Keratinocyte (primary cell): ENCODE measurements at places on chromosomes 3 and 15.

DNA sequence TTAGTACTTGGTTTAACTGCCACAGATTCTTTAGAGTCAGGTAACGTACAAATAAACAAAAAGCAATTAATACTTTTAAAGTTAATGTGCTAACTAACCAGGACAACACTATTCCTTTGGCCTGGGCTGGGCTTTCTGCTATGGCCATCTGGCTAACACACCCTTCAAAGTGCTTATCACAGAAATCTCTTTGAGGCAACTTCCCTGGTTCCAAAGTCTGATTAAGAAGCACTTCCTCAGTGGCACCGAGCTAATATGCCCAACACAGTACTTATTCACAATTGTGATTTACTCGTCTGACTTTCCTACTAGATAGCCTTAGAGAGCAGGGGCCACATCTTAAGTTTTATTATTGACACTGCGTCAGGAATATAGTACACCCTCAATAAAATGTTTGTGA is 191.4 kb downstream of the MEIS2 start:
- no peak overlapping the region for H3K4me3 ChIP-seq
- no peak for DNase-seq
- H3K27ac ChIP-seq: no peak overlapping the region
- H3K27me3 ChIP-seq: no peaks in the 10 kb centered on the region

DNA sequence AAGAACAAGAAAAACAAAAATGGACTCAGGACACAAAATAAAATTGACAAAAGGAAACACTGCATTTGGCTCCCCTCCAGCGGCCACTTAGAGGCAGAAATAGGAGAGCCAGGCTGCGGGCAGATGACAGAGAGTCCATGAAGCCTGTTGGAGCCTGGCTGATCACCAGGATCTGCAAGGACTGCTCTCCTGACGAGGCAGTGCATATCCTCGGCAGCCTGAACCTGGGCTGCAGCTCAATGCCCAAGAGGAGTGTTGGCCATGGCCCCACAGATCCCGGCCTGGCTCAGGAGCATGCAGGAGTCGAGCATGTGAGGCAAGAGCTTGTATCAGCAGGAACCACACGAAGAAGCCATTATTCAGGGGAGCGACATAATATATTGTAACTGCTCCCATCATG is 199.8 kb downstream of the STT3B start:
- no peak overlapping the region for H3K4me3 ChIP-seq
- no peaks in the 10 kb centered on the region for H3K27me3 ChIP-seq
- no peak for DNase-seq

DNA sequence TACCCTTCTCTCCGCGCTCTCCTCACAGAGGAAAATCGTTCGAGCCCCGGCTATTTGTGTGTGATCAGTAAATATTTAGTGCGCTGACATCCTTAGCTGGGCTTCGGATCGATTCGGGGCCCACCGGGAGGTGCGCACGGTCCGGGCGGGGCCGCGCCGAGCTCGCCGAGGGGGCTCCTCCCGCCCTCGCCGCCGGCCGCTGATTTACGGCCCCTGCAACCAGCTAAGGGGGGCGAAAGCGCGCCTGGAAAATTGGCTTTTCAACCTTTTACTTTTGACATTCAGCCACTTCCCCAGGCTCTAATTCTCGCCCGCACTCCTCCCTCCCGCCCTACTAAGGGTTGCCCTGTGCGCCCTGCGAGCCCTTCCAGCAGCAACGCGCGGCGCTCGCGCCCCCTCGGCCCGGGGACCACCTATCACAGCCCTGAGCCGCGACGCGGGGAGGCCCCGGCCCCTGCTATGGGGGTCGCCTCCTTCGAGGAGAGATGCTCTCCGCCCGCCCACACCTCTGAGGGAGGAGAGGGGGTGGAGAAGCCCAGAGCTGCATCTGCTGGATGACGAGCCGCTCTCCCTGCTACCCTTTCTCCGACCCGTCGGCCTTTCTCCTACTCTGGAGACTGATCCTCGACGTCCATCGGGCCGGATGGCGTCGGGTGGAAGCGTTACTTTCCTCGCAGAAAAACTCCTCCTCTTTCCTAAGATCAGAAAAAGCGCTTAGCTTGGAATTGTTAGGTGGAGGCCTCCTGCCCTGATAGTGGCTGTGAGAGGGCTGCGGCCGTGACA is 7.8 kb upstream of the NR2F2 start:
- H3K36me3 ChIP-seq: no peaks in the 10 kb centered on the region
- H3K4me1 ChIP-seq: peaks cover 19% of the 10 kb centered on the region

DNA sequence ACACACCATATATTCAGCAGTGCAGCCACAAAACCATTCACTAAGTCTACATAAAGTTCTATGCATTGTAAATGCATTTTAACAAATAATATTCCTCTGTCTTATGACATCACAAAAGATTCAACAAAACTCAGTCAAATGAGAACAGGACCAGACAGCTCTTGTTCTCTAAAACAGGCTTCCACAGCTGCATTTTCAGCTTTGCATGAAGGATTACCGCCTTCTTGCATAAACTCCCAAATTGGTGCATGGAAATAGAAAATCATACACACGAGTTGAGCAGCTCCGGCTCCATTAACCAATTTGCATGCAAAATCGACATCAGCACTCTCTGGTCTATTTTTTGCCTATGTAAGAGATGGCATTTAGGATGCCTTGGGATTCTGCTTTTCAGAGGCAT is 66.4 kb downstream of the RFTN1 start:
- H3K27me3 ChIP-seq: no peaks in the 10 kb centered on the region
- DNase-seq: no peak
- no peaks in the 10 kb centered on the region for H3K36me3 ChIP-seq
- no peak overlapping the region for H3K27ac ChIP-seq

DNA sequence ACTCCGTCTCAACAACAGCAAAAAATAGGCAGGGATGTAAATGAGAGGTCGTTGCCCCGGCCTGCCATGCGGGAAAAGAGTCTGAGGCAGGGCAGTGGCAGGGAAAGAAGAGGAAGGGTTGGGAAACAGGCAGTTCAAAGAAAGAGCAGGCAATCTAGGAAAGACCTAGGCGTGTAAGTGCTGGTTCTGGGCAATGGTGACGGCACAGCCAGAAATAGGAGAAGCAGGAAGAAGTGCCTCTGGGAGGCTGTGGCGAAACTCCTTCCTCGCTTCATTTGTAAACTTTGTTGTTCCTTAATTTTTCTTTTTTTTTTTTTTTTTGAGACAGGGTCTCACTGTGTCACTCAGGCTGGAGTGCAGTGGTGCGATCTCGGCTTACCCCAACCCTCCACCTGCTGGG is 4.3 kb downstream of the SLC51A start:
- no peak overlapping the region for H3K27ac ChIP-seq
- DNase-seq: no peak
- peaks cover 6% of the 10 kb centered on the region for H3K4me1 ChIP-seq
- H3K36me3 ChIP-seq: no peaks in the 10 kb centered on the region
- H3K27me3 ChIP-seq: peaks cover 15% of the 10 kb centered on the region

DNA sequence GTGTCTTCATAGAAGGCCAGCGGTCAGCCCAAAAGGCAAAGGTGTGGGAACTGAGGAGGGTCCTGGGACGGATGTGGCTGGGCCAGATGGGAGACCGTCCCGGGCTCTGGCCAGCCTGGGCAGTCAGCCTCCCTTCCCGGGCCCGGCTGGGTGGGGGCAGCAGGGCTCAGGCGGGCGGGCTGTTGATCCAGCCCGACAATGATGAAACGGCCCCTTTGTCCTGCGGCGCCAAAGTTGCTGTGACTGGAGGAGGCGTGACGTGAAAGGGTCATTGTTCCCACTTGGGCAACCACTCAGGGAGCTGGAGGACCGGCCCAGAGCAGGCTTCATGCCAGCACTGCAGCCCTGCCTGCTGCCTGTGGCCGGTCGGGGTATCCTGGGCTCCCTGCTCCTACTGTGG is 16.5 kb downstream of the DUSP7 start:
- DNase-seq: no peak
- H3K4me1 ChIP-seq: peaks cover 48% of the 10 kb centered on the region
- no peak overlapping the region for H3K27ac ChIP-seq
- H3K27me3 ChIP-seq: no peaks in the 10 kb centered on the region
- no peak overlapping the region for H3K4me3 ChIP-seq
- H3K36me3 ChIP-seq: no peaks in the 10 kb centered on the region

- DNase-seq: no peak
- no peak overlapping the region for H3K27ac ChIP-seq
- peaks cover 12% of the 10 kb centered on the region for H3K4me1 ChIP-seq
- H3K27me3 ChIP-seq: peaks cover 44% of the 10 kb centered on the region
- H3K36me3 ChIP-seq: no peaks in the 10 kb centered on the region
Observed at GRCh38 chr3:122973893-122974615, 53.5 kb downstream of the SEMA5B start.

- H3K27me3 ChIP-seq: no peaks in the 10 kb centered on the region
- H3K4me1 ChIP-seq: no peaks in the 10 kb centered on the region
- H3K4me3 ChIP-seq: no peak overlapping the region
- H3K27ac ChIP-seq: no peak overlapping the region
- no peak for DNase-seq
Observed at GRCh38 chr15:100783291-100783690, 96.3 kb upstream of the ALDH1A3 start.

- no peaks in the 10 kb centered on the region for H3K36me3 ChIP-seq
- peaks cover 33% of the 10 kb centered on the region for H3K4me1 ChIP-seq
- no peak overlapping the region for H3K4me3 ChIP-seq
- H3K27ac ChIP-seq: peak overlapping the region; percentile 30
- DNase-seq: no peak
Observed at GRCh38 chr15:39270934-39271333, 309.9 kb upstream of the THBS1 start.

- DNase-seq: peak; percentile 82
- H3K4me1 ChIP-seq: peaks cover 22% of the 10 kb centered on the region
- H3K27ac ChIP-seq: peak overlapping the region; percentile 15
- no peaks in the 10 kb centered on the region for H3K36me3 ChIP-seq
- no peak overlapping the region for H3K4me3 ChIP-seq
- no peaks in the 10 kb centered on the region for H3K27me3 ChIP-seq
Observed at GRCh38 chr3:40504636-40505430, 1.0 kb upstream of the ZNF620 start.

DNA sequence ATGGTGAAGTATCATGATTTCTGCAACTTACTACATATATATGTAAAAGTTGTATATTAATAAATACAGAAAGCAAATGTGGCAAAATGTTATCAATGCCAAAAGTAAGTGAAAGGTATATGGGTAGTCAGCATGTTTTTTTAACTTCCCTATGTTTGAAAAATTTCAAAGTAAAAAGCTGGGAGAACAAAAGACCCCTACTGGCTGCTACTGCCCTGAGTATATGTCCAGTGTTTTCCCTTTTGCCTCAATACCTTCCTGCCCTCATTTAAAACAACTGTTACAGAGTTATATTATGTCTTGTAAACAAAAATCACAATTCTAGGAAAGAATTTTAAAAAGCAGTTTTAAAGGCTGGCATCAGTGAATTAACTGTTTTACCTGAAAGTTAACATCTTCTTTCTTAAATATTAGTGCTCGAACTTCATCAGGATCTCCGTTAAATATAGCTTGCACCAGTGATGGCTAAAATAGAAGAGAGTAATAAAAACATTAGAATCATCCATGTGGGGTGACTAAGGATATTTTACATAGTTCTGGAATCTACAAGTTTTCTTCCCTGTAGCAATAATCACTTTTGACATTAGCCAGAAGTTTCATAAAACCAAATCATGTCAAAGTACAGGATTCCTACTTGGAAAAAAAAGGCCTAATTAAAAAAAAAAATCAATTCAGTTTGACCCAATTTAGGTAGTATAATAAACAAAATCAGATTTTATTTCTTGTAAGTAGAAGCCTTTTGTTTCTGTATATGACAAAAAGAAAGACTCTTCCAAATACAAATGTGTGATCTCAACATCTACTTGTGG is 2.7 kb downstream of the ANKRD28 start:
- no peaks in the 10 kb centered on the region for H3K27me3 ChIP-seq
- DNase-seq: no peak
- H3K36me3 ChIP-seq: no peaks in the 10 kb centered on the region
- no peak overlapping the region for H3K4me3 ChIP-seq
